NCI-H748 treated with DMSO at 0.1 percent for 48 hours (cell line): ENCODE measurements at places on chromosomes 2 and 18.

DNA sequence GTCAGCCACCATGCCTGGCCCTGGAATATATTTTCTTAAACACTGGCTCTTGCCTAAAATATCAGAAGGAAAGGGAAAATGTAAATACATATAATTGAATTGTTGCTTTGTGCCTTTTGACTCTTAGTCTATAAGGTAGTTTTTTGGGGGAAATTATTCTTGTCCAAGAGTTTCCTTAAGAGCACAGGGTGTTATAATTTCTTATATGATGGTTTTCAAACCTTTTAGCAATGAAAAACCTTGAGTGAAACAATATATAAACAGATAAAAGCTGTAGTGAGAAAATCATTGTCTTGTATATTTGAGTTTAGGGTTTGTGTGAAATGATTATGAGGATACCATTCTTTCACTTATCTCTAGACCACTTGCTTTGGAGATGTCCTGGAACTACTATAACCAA is 40.2 kb downstream of the DDX1 start:
- no peak for DNase-seq

- DNase-seq = no peak
Observed at GRCh38 chr2:71832388-71832787, 315.3 kb downstream of the CYP26B1 start.

- no peak for DNase-seq
Observed at GRCh38 chr2:96342085-96342484, 6.5 kb downstream of the NCAPH start.

GRCh38 chr18:69885841-69886531 is 61.7 kb downstream of the CD226 start:
- DNase-seq = no peak

DNA sequence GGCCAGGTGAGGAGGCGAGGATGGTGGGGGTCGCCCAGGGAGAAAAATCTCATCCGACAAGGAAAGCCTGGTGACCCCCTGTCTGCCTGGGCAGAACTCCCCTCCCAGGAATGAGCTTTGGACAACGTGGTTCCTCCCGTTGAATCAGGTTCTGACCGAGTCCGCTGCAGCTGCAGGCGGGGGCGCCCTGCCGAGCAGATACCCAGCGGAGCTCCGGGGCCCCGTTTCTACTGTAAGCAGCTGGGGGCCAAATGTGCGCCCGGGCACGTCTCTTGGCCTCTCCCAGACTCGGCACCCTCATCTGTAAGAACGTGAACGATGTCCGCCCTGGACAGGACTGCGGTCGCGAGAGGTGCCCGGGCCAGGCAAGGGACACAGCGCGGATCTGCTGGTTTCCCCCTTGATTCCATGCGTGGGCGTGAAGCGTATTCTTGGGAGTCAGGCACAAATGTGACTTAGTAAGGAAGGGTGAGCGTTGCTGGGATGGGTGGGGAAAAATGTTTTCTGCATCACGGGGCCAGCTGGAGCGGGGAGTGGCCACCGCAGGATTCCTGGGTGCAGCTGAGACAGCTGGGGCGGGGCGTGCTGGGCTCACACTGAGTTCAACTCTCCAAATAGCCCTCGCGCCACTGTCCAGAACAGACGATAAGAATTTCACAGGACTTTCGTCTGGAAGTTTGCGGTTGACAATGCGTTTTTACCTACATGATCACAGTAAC is 20.2 kb upstream of the TUBB6 start:
- no peak for DNase-seq

DNA sequence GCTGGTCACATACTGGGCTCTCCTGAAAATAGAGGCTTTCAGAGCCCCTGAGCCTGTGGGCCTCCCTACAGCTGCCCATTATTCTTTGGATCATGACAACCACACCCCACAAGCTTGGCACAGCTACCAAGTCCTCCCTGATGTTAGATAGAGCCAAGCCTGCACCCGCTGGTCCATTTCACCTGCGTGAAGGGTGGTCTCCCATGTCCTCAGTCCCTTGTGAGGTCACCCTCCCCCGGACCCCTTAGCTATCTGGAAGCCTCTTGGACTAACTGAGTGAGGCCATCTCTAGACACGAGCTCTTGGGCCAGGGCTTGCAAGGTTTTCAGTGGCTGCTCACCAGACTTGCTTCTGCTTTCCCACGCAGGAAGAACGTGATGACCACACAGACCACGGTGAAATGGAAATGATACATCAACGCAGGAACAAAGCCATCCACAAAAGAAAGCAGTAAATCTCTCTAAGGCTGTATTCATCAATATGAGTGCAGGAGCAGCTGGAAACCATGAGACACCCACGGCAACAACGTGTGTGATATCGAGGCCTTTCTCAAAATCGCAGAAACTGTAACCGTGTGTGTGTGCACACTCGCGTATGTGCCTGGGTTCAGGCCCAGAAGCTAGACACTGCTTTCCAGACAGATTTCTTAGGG is 10.1 kb upstream of the MAL start:
- DNase-seq = no peak

DNA sequence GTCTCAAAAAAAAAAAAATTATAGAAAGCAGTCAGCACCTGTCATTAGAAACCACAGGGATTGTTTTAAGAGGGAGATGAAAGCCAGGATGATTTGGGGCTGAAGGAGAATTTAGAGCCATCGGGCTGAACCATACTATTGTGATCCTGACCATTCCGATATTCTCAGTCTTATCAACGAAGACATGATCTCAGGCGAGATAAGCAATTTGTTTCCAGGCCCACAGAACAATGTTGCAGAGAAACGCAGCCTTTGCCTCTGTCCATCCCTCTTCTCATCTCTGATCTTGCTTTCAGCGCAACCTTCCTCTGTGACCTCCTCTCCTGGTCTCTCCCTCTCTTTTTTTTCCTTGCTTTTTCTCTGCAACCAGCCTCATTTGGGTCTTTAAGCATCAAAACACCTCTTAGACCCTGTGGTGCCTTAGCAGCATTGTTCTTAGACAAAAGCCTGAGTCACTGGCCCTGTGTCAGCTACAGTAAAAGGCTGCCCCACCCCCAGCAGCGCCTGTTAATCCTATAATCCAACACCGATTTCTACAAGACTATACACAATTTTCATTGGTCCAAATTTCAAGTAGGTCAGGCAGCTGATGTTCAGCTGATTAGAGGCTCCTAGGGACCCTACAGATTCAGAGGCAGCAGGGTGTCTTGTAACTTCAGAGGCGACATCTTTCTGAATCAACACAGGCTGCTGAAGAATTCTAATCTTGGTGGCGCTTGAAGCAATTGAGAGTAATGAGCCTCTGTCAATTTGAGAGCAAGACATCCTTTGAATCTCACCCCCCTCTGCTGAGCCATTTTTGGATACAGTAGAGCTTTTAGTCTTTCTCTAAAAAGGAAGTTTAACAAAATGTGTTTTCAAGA is 206.0 kb downstream of the NCK2 start:
- no peak for DNase-seq

DNA sequence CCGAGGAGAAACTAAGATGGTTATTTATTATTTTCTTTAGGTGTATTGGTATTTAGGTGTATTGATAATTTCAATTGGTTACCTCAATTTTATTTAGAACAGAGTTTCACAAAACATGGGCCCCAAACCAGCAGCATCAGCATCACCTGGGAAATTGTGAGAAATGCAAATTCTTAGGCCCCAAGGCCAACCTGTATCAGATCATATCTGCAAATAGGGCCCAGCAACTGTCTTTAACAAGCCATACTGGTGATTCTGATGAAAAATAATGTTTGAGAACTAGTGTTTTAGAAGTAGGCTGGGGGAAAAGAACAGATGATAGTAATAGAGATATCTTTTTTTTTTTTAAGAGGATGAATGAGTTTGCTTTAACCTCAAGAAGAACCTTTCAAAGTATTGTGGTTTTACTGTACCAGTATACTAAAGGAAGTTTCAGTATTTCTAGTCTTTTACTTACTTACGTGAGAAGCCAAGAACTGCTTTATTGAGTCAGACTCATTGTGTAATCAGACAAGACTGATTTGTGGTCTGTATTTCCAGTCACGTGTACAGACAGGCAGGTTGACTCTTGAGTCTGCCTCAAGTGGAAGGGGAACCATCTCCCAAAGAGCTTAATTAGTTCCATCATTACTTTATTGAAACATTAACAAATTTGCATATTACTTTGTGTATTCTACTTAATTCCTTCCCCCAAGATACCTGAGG is 60.4 kb upstream of the GAREM1 start:
- no peak for DNase-seq

DNA sequence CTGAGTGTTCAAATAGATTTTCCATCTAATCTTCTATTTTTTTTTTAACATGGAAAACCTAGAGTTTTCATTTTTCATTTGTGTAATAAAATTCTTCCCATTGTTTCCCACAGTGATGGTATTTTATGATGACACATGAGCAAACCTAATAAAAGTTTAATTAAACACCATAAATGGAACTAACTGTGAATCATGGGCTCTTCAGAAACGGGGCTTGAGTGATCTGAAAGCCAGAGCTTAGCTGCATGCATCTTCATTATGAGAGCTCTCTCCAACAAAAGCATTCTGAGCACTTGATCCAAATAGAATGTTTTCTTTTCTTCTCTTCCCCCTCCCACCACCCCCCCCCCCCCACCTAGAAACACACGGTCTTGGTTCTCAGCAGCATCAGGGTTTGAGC is 82.1 kb upstream of the REV1 start:
- DNase-seq = no peak

DNA sequence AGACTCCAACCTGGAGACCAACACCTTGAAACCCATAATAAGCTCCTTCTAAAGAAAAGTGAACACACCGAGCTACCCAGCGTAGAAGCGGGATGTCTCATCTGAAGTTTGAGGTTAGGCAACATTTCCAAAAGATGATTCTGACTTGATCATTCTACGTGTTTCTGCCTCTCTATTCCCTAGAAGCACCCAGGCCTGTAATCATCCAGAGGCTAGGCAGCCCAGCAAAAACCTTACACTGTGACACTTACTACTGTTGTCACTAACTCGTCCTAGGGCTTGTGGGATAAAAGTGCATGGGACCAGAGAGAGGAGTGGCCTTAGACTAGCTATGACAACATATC is 1.4 kb downstream of the ZBTB14 start:
- DNase-seq = no peak

DNA sequence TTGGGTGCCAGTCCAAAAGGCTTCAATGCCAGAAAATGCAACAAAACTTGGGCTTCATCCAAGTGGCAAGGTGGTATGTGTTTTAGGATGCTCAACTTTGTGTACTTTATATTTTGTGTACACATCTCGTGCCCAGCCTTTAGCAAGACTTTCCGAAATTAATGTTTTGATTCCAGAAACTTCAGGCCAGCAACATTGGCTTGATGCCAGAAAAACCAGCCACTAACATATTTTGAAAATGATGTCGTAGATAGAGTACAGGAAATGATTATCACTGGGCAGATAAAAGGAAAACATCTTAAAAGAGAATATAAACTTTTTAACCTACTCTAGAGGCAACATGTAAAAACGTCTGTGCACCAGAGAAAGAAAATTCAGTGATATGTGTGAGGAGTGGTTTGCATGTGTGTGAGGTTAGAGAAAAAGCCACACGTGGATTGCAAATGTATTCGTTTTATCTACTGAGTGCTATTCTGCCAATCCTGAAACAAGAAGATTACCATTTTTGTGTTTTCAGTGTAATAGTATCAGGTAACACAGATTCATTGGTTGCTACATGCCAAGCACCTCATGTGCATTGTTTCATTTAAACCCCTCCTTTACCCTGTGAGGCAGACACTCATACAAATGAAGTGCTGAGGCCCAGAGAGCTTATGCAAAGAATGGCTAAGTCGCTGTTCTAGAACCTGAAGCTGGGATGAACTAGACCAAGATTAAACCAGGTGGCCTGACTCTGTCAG is 264.8 kb downstream of the C1D start:
- DNase-seq = peak; percentile 14

DNA sequence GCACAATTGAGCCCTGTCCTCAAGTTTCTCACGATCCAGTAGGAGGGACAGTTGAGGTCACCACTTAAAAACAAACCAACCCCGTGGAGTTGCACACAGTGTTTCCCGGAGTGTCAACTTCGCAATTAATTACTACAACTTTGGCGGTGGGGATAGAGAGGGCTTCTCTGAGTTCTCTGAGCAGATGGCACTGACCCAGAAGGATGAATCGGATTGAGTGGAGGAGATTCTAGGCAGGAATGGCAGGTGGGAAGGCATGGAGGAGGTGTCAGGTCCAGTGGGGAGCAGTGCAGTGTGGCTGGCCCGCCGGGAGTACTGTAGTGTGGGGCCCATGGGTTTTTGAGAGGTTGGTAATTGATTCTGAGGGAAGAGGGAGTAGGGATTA is 12.0 kb downstream of the SIX3 start:
- no peak for DNase-seq

GRCh38 chr2:88857951-88858411 is 166.5 kb downstream of the RPIA start:
- no peak for DNase-seq

- no peak for DNase-seq
Observed at GRCh38 chr18:56799756-56800155, 148.6 kb downstream of the WDR7 start.
